ENCODE measurements at places on chromosomes 7 and 10.

DNA sequence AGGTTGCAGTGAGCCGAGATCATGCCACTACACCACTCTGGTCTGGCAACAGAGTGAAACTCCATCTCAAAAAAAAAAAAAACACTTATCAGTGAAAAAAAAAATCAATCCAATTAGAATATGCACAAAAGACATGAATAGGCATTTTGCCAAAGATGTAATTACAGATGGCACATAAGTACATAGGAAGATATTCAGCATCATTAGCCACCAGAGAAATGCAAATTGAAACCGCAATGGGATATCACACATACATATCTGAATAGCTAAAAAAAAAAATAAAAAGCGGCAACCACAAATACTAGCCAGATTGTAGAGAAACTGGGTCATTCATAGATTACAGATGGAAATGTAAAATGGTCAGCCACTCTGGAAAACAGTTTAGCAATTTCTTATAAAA, 1310.8 kb downstream of the XPNPEP1 start:
- no peak for DNase-seq

GRCh38 chr10:124008187-124008586, 85.2 kb downstream of the CHST15 start:
- no peak for DNase-seq

DNA sequence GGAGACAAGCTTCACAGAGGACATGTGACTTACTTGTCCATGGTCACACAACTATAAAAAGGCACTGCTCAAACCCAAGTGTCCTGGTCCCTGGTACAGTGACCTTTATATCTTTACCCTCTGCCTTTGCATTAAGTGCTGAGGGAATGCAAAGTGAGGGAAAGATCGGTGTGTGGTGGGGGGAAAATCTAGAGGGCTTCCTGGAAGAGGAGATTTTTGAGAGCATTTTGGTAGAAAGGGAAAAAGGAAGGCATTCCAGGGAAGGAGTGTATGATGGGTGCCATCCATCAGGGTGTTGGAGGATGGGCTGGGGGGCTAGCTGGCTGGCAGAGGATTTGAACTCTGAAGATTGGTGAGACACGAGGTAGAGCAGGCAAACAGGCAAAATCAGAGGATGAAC, 9.3 kb downstream of the ZNF503 start:
- no peak for DNase-seq

- DNase-seq: no peak
Observed at GRCh38 chr10:113015201-113015600, 65.2 kb downstream of the TCF7L2 start.

GRCh38 chr10:28281726-28282315, 21.0 kb downstream of the MPP7 start:
- no peak for DNase-seq

DNA sequence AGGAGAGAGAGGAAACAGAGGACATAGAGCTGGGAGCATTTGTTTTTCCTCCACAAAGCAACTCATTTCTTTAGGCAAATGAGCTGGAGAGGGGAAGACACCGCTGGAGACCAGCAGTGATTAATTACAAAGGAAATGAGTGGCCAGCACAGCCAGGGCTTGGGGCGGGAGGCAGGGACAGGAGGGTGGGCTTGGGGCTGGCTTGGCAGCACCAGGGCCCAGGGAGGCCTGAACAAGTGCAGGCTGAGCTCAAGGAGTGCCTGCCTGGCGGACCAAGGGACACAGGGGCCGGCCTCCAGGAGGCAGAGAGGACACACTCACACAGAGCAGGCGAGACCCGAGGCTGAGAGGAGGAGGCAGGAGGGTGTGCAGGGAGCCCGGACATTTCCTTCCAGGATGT, 149.0 kb upstream of the UNC5B start:
- DNase-seq: no peak

GRCh38 chr10:103551619-103552602, 58.4 kb downstream of the NEURL1 start:
- DNase-seq: no peak

DNA sequence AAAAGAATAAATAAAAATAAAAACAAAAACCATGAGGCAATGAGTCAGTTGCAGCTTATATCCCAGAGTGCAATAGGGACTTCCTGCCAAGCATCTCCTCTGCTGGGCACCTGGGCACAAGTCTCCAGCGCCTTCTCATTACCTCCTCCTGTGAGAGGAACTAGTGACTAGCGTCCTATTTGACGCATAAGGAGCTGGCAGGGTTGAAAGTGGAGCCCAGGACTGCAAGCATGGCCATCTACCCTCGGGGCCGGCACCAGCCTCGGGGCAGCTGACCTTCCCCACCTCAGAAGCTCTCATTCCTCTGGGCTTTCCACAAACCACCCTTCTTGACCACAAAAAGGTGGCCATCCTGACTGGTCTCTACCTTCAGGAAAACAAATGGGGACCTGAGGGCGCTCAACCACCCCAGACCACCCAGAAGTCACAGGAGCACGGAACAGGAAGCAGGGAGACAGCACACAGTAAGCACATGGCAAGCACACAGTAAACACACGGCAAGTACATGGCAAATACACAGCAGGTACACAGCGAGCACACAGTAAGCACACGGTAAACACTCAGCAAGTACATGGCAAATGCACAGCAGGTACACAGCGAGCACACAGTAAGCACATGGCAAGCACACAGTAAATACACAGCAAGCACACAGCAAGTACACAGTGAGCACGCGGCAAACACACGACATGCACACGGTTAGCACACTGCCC, 19.1 kb downstream of the CTBP2 start:
- no peak for DNase-seq

- DNase-seq: no peak
Observed at GRCh38 chr10:61304746-61305145, 148.4 kb downstream of the TMEM26 start.

- no peak for DNase-seq
Observed at GRCh38 chr10:79560160-79560709, at the start of gene SFTPA2. SFTPA2 (minus strand) TSS chr10:79560407; CDS start chr10:79559483, 924 bp downstream.

GRCh38 chr10:94277450-94277849, 85.3 kb downstream of the NOC3L start:
- DNase-seq: no peak

GRCh38 chr10:66981361-66982052, 55.7 kb downstream of the LRRTM3 start:
- no peak for DNase-seq
